ENCODE measurements at places on chromosomes 12 and 14. TPM values are rescaled to one million over a fixed set of nuclear protein-coding genes. Genes with fewer than 3 reads are reported as not detected.

GRCh38 chr12:81974762-81975161, 215.6 kb upstream of the PPFIA2 start:
- no peak for DNase-seq

DNA sequence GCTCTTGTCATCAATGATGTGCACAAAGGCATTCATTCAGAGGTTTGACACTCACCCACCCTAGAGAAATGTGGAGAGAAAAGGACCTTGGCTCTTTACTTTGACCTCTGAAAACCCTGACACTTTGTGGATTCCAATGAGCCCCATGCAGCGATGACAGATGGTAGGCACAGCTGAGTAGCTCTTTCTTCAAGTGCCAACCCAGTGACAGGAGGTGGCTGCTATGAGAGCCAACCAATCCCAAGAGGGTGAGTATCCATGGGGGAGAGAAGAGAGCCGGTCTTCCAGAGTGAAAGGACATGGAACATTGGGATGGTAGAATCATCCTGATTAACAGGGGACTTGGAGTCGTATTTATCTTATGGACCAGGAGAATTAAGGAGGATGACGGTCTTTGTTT, 17.8 kb downstream of the SLC8A3 start:
- DNase-seq: no peak

- DNase-seq: no peak
Observed at GRCh38 chr12:1805441-1806081, 14.8 kb upstream of the LRTM2 start.

- no peak for DNase-seq
Observed at GRCh38 chr14:105487986-105488777, 1.5 kb downstream of the CRIP1 start.

DNA sequence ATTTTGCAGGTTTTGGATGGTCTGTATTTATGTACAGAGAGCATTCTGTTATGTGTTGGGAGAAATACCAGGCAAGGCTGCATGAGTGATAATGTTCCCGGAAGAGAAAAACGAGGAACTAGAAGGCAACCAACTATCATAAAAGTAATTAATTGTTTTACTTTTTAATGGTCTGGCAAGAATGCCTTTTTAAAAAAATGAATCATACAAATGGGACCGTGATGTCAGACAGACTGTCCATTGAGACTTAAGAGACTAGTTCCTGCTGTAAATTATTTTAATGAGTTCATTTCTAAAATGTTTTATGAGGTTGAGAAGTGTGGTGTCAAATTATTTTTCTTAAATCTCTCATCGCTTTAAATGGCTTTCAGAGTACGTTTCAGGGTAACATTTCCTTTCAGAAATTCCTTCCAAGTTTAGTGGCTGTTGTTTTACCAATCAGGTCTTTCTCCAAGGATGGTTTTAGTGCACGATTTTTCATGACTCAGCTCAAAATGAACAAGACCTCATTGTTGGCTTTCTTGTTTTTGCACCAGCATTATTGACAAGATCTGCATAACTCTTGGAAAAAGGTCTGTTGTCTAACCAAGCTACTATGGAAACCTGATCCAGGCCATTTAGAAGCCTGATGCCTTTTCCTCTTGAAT, 86.1 kb upstream of the ARHGAP5 start:
- no peak for DNase-seq

- DNase-seq: no peak
Observed at GRCh38 chr12:49643135-49643534, 19.8 kb downstream of the PRPF40B start.

DNA sequence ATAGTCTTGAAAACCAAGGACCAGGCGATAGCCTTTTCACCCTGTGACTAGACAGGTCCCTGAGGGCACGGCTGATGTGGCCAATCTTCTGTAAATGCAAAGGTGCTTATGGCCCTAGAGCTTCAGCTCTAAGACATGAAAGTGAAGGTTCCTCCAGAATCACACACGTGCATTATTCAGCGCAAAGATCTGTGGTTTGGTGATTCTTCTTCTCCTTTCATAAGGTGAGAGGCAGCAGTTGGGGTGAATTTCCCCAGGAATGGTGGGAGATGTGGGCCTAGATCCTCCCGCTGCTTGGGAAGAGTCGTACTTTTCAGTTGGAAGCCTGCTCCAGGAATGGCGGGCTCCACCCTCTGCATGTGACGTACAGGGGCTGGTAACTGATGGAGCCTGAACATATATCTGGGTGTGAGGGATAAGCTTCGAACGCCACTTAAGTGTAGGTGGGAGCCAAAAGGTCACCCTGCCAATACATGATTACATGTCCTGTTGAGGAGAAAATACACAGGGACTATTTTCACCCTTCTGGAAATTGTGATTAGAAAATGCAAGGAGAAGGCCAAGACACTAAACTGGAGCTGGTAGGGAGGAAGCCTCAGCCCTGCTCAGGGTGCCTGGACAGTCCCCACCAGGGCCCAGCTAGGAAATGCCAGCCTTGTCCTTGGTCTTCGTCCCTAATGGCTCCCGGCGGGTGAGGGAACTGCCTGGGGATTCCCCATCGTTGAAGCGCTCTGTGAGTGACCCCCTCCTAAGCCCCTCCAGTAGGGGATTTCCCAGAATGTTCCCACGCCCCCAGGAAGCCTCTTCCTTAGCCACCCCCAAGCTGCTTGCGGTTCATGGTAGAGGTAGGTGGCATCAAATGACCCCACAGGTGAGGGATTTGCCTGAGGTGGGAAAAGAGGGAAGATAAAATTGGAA, 17.6 kb downstream of the BATF start:
- no peak for DNase-seq

DNA sequence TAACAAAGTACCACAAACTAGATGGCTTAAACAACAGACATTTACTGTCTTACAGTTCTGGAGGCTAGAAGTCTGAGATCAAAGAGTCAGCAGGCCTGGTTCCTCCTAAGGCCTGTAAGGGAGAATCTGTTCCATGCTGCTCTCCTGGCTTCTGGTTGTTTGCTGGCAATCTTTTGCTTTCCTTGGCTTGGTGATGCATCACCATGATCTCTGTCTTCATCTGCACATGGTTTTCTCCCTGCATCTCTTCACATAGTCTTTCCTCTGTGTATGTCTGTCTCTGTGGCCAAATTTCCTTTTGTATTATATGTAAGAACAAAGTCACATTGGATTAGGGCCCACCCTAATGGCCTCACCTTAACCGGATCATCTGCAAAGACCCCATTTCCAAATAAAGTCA, 168.5 kb downstream of the CAPZA3 start:
- no peak for DNase-seq

DNA sequence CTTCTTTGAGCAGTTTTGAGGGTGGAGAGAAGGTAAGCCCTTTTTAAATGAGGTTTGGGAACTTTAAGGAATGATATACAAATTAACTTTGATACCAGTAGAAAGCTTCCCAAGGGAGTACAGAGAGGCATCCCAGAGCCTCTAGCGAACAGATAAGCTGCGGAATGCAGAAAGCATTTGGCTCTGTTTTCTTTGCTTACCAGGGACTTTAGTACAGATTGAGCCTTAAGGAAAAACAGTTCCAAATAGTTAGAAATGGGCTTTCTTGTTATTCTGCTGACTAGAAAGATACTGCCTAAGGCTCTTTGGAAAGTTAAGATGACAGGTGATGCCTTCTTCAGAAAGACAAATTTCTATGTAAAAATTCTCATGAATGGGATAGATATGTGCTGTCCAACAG, 261.7 kb upstream of the FOXN3 start:
- DNase-seq: no peak

GRCh38 chr12:132427999-132428935, 61.7 kb upstream of the FBRSL1 start:
- no peak for DNase-seq

DNA sequence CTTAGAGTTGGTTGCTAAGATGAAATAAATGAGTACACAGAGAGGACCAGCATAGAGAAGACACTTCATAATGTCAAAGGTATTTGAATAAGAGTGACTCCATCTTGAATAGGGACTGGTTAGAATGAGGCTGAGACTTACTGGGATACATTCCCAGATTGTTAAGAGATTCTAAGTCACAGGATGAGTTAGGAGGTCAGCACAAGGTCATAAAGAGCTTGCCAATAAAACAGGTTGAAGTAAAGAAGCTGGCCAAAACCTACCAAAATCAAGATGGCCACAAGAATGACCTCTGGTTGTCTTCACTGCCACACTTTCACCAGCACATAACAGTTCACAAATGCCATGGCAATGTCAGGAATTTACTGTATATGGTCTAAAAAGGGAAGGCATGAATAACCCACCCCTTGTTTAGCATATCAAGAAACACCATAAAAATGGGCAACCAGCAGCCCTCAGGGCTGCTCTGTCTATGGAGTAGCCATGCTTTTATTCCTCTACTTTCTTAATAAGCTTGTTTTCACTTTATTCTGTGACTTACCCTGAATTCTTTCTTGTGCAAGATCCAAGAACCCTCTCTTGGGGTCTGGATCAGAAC, 8.3 kb upstream of the SERPINA1 start:
- DNase-seq: no peak

GRCh38 chr14:48027115-48027514, 351.7 kb upstream of the MDGA2 start:
- no peak for DNase-seq

Gene LRTM2
- total RNA-seq: not detected

Gene CELA1
- total RNA-seq: 0.58 TPM

Gene TAS2R8
- total RNA-seq: not detected

Gene TEX22
- 2.6 TPM for total RNA-seq

Data from PC-9 (cell line).